Fibroblast of skin of abdomen (primary cell): ENCODE measurements at places on chromosomes 2 and 18.
A peak's percentile ranks its signal among the peaks of the same experiment; 100 is the strongest.

- DNase-seq: peak; percentile 28
Measured at GRCh38 chr18:72086421-72086820, 457.7 kb downstream of the CBLN2 start.

DNA sequence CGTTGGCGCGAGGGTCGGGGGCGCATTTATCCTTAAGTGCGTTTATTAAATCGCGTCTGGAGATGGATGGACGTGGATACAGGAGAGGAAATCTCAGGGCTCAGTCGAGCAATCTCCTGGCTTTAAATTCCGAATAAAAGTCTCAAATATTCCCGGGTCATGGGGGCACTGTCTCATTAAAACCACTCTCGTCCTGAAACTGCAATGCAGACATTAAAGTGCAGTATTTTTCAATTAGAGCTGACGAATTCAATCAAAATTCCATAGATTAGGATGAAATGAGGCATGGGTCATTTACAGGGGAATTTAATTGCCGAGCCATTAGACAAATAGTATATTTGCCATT, 10.7 kb upstream of the GBX2 start:
- no peak for DNase-seq

DNA sequence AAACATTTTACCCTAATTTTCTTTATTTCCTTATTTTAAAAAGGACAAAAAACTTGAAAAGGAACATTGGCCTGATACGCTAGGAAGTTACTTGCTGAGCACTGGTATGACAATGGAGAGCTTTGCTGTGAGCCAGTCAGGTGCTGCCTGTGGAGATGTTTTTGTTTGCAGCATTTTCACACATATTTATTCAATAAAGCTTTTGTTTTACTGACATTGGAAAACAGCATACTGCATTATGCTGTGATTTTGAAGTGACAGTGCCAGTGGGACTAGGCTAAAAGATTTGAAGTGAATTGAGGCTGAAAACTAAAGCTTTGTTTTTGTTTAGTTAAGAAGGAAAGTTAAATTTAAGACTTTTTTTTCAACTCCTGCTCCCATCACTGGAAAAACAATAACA, 470.7 kb upstream of the ZEB2 start:
- no peak for DNase-seq

DNA sequence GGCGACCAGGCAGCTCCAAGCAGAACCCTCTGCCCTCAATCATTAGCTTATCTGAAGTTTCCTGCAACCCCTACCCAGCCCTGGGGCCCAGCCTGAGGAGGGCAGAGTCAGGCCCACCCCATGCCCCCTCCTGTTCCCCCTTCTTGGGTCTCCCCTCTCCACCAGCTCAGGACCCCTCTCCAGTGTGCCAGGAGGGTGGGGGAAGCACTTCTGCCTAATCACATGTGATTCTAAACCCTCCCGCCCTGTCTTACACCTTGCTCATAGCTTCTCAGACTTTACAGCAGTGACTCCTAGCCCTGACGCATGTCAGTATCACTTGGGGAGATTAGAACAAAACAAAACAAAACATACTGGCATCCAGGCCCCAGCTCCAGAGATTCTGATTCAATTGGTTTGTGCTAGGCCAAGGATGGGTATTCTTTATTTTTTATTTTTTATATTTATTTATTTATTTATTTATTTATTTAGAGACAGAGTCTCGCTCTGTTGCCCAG, 42.5 kb upstream of the ASAP2 start:
- DNase-seq: no peak

- no peak for DNase-seq
Measured at GRCh38 chr2:108270768-108271506, 17.8 kb upstream of the SULT1C2 start.

DNA sequence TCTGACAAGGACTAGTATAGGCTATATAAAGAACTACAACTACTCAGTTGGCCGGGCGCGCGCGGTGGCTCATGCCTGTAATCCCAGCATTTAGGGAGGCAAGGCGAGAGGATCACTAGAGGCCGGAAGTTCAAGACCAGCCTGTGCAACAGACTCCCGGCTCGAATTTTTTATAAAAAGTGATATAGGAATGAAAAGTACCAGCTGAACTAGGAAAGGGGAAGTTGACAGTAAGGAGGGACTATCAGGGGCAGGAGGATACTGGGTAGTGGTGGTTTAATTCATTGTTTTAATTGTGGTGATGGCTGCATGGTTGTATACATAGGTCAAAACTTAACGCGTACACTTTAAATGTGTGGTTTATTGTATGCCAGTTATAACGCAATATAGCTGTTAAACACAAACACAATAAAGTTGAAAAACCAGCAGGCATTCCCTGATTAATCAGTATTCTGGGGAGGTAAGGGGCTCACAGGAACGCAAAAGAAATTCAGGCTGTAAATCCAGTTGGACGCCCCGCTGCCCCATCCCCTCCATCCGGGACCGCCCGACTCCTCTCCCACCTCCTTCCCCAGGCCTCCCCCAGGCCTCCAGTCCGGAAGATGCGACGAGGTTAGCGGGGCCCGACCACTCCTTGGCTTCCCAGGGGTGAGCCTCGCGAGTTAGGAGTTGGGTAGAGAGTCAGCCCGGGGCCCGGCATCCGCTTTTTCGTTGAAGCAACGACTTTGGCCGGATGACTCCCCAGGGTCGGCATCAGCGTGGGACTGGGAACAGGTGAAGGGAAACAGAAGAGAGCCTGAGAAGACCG, 746 bp upstream of the POLR1B start:
- peak; percentile 68 for DNase-seq

- DNase-seq: no peak
Measured at GRCh38 chr2:167834707-167835106, 412.7 kb downstream of the STK39 start.

DNA sequence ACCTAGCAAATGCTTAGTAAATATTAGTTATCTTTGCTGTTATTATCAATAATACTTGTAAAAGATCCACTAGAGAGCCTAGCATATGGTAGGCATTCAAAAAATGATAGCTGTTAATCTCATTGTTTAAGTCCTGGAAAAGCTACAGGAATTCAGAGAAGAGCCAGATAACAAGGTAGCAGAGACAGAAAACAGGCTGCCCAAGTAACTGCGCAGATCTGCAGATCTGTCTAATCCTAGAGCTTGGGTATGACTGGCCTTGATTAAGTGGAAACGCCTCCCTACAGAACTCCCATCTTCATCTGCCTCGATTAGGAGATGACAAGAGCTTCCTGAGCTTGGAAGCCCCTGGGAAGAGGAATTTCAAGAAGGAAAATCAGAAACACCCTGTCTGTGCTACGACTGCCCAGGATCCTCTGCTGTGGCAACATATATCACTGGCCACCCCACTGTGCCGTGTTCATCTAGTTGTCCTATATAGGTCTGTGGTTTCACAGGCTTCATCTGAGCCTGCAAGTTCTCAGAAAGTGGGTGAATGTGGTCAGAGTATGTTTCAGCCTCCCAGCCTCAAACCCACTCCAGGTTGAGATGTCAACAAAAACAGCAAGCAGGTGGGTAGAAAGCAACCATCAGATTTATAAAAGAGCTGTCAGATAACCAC, 151.5 kb upstream of the PKDCC start:
- DNase-seq: no peak

- DNase-seq: no peak
Measured at GRCh38 chr2:134081238-134081938, 172.5 kb upstream of the MGAT5 start.

DNA sequence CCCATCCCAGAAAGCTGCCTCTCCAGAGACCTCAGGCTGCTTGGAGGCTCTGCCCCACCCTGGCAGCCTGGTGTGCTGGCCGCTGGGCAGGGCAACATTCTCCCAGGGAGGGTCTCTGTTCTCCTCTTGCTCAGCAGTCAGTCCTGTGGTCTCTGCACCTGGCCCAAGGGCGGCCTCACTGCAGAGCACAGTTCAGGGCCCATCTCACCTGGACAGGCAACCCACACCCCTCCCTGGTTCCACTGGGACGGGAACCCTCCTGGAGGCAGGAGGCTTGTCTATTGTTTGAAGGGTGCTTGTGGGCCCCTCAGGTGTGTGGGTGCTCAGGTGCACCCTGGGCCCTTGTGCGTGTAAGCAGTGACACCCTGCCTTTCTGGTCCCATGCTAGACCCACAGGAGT, 67.2 kb upstream of the OTOS start:
- no peak for DNase-seq

GRCh38 chr2:20012282-20013125, at the start of gene MATN3:
Gene MATN3, minus strand, starts transcription at chr2:20012668. Its CDS starts 37 bp downstream, at chr2:20012631.
- DNase-seq: peak; percentile 52

- DNase-seq: peak; percentile 77
Measured at GRCh38 chr18:25164848-25165811, 186.8 kb downstream of the ZNF521 start.

DNA sequence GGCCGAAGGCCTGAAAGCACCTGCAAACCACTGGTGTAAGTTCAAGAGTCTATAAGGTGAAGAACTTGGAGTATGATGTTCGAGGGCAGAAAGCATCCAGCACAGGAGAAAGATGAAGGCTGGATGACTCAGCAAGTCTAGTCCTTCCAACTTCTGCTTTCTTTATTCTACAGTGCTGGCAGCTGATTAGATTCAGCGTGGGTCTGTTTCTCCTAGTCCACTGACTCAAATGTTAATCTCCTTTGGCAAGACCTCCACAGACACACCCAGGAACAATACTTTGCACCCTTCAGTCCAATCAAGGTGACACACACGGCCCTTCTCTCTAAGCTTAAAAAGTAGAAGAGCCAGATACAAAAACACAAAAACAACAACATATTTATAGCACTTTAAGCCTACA, 43.4 kb downstream of the NMS start:
- DNase-seq: no peak

DNA sequence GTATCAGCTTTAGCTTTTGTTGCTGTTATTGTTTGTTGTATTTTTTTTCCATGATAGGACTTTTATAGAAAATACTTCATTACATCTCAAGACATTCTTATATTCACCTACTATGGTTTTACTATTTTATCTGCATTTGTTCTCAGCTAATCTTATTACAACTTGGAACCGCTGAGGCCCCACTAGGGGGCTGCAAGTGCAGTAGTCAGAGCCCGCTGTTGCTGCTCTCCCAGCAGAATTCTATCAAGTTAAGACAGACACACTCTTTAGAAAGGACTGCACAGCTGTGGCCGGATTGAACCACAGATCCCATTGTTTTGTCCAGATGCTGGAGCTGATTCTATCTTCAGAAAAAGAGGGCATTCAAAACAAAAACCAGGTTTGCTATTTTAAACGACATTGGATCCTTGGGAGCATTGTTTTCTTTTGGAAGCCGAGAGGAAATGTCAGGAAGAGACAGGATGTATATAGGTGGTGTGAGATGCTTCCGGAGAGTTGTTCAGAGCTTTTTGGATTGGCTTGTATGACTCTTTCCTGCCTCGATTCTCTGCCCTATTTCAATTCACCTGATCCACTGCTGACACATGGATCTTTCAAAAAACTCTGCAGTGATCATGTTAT, 105.7 kb upstream of the GAREM1 start:
- peak; percentile 26 for DNase-seq

DNA sequence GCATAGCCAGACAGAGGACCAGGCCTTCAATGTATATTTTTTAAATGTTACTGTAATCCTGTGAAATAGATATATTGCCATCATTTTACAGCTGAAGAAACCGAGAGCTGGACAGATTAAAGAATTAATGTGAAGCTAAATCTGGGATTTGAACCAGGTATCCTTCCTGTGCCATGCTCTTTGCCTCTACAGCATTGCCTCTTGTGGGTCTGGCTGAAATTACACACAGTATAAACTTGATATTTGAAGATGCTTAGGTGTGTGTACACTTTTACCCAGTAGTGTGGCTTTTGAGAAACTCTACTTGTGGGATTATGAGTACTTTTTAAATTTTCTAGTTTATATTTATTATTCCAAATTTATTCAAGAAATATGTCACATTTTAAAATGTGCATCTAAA, 264.5 kb downstream of the CNTNAP5 start:
- no peak for DNase-seq

DNA sequence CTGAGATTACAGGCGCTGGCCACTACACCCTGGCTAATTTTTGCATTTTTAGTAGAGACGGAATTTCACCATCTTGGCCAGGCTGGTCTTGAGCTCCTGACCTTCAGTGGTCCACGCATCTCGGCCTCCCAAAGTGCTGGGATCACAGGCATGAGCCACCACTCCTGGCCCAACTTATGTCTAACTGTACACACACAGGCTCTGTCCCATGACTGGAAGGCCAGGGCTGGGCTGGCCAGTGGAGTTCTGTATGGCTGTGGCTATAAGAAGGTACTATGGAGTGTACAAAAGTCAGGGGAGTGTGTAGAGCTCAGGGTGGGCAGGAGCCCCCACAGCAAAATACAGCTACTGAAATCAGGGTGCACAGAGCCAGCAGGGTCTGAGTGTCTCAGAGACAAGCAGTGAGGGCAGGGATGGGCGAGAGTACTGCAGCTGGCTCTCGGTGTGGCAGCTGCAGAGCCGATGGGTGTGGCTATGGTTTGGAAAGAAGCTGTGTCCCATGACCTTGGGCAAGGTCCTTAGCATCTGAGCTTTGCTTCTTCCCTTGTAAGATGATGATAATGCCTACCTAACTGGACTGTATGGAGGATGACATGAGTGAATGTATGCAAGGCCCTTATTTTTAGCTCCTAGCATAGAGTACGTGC, 10.4 kb upstream of the MSGN1 start:
- DNase-seq: no peak

GRCh38 chr18:22961156-22961555, 28.0 kb downstream of the RBBP8 start:
- DNase-seq: peak; percentile 13

GRCh38 chr2:188199716-188200128, 92.0 kb upstream of the GULP1 start:
- peak; percentile 90 for DNase-seq

GRCh38 chr18:75109319-75109691, 99.6 kb downstream of the PTGR3 start:
- no peak for DNase-seq

GRCh38 chr18:78803104-78803503, 176.5 kb upstream of the SALL3 start:
- DNase-seq: no peak

- DNase-seq: no peak
Measured at GRCh38 chr2:240600451-240600961, 14.0 kb downstream of the CAPN10 start.

DNA sequence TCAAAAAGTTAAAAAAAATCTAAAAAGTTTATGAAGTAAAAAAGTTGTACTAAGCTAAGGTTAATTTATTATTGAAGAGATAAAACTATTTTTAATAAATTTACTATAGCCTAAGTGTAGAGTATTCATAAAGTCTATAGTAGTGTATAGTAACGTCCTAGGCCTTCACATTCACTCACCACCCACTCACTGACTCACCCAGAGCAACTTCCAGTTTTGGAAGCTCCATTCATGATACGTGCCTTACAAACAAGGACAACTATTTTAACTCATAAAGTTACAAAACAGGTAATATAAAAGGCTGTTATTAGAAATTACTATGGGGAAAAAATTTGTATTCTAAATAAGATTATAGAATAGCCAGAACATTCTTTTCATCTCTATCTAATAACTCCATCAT, 158.9 kb upstream of the FN1 start:
- DNase-seq: no peak

DNA sequence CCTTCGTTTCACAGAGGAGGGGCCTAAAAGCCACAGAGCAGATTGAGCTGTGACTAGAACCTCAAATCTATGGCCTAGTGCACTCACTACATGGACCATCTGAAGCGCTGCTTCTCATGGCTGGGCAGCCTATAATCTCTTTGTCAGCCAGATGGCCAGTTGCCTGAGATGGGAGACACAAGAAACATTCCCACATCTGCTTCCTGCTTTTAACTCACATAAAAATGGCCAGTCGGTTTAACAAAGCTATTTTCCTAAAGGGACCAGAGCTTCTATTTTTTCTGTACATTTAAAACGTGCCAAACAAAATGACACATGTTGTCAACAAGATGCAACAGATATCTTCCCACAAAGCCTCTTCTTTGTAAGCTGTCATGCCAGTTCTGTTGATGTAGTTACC, 173.8 kb downstream of the GFPT1 start:
- no peak for DNase-seq

- DNase-seq: no peak
Measured at GRCh38 chr2:19879120-19879519, 22.7 kb downstream of the TTC32 start.
